Activated CD8-positive, alpha-beta memory T cell treated with anti-CD3 and anti-CD28 coated beads for 4 hours (primary cell): ENCODE measurements at places on chromosomes 7 and 10.

GRCh38 chr10:5071411-5072198 lies 22.6 kb upstream of the AKR1C3 start:
- no peak for DNase-seq

DNA sequence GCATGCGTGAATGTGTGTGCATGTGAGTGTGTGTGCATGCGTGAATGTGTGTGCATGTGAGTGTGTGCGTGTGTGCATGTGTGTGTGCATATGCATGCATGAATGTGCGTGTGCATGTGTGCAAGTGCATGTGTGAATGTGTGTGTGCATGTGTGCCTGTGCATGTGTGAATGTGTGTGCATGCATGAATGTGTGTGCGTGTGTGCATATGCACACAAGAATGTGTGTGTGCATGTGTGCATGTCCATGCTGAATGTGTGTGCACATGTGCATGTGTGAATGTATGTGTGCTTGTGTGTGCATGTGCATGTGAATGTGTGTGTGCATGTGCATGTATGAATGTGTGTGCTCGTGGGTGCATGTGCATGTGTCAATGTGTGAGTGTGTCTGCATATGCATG lies 42.1 kb upstream of the NUB1 start:
- DNase-seq, result no peak

- no peak for DNase-seq
These were observed 235.9 kb downstream of the REEP3 start for GRCh38 chr10:63757067-63757466.

- no peak for DNase-seq
These were observed 484.2 kb downstream of the PTPRN2 start for GRCh38 chr7:158103378-158103777.

DNA sequence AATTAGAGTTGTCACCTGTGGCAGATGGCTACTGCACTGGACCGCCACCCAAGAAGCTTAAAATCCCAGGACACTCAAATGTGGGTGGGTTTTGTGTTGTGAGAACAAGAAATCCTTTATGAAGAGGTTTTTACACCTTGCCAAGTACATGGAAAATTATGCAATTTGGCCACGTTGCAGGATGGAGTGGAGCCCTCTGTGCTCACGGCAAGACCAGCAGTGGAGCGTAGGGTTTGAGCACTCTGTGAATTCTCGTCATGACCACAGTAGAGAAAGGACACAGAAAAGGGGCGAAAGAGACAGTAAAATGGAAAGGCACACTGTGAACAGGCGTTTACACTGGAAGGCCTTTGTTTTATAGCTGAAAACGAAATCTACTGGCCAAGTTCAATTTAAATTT lies 222.6 kb downstream of the ADARB2 start:
- no peak for DNase-seq

- no peak for DNase-seq
These were observed 29.5 kb downstream of the FOXK1 start for GRCh38 chr7:4711634-4712033.

GRCh38 chr10:71742301-71743088 lies 22.9 kb upstream of the C10orf105 start:
- DNase-seq, result no peak

DNA sequence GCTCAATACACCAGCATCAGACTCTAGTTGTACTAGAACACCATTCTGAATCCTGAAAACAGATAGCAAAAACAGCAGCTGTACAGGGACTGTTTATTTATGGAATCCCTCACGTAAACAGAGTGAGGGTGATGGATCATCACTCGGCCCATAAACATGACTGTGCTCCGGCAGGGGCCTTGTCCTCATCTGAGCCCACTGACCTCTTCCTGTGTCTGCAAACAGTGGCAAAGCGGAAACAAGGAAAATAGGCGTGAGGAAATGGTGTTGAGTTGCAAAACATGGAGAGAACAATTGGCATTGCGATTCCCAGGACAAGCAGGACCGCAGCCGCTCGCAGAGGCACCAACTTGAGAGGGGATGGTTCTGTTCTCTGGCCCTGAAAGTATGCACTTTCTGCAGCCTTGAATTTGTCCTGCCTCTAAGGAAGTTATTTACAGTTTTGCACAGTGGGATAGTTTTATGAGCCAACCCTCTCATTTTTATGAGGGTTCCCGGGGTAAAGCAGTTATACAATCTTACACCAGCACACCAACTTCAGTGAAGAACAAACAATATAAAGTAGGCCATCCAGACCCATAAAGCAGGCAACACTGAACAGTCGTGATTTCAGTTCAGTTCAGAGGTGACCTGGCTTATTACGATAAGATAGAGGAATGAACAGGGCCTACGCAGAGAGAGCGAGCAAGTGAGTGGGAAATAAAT lies 248.0 kb upstream of the FZD8 start:
- DNase-seq, result no peak

DNA sequence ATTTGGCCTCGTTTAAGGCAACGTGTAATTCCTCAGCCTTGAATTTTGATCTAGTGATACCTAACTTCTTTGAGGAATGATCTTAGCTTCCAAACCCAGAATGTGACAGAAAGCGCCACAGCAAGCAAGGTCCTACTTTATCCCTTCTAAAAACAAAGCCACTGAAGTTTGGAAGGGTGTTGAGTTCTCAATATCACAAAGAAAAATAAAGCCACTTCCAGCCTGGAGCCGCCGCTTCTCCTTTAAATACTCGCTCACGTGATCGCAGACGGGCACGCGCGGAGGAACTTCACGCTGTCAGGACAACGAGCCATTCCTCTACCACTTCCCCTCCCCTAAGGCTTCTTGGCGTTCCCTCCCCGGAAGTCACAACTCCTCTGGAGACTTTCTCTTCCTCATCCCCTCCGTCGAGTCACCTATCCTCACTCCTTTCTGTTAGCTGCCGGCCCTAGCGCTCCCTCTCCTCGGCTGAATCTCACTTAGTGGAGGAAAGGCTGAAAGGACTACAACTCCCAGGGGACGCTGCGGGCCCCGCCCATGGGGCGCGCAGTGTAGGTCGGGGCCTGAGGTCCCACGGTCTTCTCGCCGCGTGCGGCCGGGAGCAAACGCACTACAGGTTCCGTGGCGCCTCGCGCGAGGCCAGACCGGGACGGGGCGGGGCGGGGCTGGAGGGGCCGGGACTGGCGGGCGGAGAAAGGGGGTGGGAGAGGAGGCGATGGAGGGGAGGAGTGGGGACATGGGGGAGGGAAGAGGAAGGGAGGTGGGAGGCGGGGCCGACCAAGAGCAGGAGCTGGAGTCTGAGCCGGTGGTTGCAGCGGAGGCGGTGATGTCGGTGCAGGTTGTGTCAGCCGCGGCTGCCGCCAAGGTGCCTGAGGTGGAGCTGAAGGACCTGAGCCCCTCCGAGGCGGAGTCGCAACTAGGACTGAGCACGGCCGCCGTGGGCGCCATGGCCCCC lies at the start of gene AHCYL2:
Gene AHCYL2, plus strand, starts transcription at position 780 of the 955 bp plus-strand sequence.
- peak; percentile 96 for DNase-seq

DNA sequence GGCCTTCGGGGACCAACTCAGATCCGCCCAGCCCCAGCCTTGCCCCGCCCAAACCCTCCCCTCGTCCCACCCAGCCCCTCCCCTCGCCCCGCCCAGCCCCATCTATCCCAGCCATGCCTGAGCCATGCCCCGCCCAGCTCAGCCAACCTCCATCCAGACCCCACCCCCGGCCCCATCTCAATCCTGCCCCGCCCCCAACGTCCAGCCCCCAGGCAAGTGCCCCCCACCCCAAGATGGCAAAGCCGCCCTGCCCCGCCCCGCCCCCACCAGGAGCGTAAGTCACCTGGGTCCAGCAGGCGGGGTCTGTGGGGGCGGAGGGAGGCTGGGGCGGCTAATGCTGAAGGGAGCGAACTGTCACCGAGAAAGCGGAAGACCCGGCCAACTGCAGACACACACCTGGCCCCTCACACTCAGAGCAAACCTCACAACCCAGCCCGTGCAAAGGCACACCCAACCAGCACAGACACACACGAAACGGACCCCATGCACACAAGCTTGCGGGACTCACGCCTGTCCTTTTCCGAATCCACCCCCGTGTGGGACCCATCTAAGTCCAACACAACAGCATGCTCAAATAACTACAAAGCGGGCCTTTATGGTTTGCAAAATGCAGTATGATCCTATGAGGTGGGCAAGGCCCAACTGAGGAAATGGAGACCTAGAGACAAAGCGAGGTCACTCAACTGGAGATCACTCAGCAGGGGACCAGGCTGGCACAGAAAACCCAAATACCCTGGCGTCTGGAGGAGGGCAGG lies 11.5 kb upstream of the OGA start:
- peak; percentile 35 for DNase-seq

DNA sequence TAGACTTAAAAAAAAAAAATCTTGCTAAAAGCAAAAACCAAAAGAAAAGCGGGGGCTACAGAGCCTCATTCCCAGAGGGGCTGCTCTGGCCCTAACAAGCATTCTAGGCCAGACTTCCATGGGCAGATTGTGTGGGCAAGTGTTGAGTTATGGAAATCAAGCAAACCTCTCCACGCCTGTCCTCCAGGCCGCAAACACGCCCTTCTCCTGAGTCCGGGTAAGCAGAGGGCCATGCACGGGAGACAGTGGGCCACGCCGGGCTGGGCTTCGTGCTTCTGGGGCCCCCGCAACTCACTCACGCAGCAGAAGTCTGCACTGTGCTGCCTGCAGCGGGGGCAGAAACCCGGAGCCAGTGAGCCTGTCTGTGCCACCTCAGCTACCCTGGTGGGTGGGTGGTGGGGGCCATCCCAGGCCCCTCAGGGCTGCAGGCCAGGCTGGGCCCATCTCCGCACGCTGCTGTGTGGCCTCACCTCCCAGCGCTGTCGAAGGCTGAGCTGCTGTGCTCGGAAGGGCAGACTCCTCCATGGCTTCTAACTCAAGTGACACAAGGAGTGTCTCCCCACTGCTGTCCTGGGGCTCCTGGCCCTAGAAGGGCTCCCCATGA lies 125.6 kb downstream of the FAM53B start:
- DNase-seq, result no peak

- DNase-seq, result no peak
These were observed 591.1 kb downstream of the SDK1 start for GRCh38 chr7:3892157-3892556.

- no peak for DNase-seq
These were observed 55.8 kb downstream of the PRKG1 start for GRCh38 chr10:51129946-51130544.

DNA sequence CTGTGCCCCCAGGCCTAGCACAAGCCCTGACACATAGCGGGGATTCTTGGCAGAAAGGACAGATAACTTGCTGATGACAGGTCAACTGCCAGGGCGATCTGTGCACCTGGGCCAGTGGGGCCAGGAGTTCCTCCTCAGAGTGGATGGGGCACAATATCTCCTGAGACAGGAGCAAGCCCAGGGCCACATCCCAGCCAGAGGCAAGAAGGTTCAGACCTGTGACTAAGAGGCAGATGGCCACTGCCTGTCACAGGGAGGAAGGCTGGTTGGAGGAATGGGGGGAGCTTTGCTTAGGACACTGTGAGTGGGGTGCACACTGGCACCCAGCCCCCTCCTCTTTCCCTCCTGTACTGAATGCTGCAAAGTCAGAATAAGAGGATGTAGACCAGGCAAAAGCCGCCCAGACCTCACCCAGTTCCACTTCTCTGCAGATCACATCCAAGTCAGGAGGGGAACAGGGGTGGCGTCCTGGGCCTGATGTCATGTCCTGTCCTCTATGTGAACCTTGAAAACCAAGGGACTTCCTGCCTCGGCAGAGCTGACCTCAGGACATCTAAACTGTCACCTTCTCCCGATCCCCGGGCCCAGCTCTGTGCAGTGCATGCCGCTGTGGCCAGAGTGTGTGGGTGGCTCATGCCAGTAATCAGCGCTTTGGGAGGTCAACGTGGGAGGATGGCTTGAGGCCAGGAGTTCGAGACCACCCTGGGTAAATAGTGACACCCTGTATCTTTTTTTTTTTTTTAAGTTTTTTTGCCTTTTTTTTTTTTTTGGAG lies 1.3 kb downstream of the GUSB start:
- peak; percentile 23 for DNase-seq

DNA sequence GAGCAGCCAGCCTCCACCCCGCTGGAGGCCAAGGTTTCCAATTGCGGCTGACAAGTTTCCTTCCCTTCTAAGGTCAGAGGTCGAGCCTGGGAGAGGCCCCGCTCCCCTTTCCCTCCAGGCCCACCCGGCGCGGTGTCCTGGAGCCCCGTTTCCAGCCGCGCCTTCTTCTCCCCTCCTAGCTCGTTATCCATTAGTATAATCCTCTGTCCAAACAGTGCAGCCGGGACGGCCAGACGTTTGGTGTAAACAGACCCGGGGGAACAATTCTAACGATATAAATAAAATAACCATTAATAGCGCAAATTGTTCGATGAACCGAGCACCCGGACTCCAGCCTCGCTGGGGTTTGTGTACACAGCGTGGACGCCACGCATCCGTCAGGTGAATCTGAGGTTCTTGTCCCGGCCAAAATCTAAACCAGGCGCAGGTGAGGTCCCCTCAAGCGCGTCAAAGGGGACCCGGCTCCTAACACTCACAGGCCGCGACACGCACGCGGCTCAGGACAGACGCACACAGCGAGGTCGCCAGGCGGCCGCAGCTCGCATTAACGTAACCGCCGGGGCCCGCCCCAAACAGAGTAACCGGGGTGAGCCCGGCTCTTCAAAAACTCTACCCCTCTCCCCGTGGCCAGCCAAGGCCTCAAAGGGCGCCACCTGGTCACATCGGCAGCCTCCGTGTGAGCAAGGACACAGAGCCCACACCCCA lies 10.8 kb upstream of the NKX2-3 start:
- no peak for DNase-seq

- no peak for DNase-seq
These were observed 6.4 kb downstream of the CLDN12 start for GRCh38 chr7:90409667-90410066.

GRCh38 chr10:91901784-91902677 lies 7.3 kb downstream of the FGFBP3 start:
- peak; percentile 31 for DNase-seq

GRCh38 chr7:117034851-117035464 lies 81.7 kb downstream of the ST7 start:
- no peak for DNase-seq

- no peak for DNase-seq
These were observed 140.4 kb downstream of the PIP4K2A start for GRCh38 chr10:22573820-22574569.

DNA sequence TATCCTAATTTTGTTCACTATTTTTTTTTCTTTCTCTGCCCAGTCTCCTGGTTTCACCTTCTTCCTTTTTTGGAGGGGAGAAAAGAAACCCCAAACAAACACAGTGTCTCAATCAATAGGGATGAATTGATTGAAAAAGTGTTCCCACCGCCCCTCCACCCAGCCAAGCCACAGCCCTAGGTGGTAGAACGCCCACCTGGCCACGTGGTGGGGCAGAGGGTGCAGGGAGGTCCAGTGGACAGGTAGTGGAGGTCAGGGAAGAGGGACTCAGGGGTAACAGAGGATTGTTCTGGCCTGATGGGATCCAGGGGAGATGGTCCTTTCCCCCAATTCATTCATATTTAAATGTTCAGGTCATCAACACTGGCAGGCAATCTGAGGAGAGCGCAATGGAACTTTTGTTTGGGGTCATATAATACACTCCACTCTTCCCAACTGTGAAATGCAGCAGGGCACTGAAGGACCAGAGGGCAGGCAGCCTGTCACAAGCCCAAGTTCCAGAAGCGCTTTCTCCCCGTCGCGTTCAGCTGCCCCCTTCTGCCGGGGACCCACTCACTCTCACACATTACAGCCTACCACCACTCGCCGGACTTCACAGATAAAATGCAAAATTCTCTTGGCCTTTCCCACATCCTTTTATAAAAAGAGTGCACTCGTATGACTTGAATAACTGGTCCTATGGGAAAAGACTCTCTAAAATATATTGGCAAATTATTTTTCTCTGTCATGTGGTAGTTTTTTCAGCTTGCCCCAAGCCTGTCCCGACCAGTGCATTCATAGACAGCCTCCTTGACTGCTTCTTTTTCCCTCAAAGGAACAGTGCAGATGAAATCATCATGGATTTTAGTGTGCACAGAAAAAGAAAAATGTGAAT lies 1.6 kb downstream of the INHBA start:
- DNase-seq, result no peak
